ENCODE measurements at places on chromosomes 7 and 10. TPM values are rescaled to one million over a fixed set of nuclear protein-coding genes. Genes with fewer than 3 reads are reported as not detected.

GRCh38 chr7:137454246-137454724 is 110.8 kb upstream of the PTN start:
- DNase-seq: no peak

DNA sequence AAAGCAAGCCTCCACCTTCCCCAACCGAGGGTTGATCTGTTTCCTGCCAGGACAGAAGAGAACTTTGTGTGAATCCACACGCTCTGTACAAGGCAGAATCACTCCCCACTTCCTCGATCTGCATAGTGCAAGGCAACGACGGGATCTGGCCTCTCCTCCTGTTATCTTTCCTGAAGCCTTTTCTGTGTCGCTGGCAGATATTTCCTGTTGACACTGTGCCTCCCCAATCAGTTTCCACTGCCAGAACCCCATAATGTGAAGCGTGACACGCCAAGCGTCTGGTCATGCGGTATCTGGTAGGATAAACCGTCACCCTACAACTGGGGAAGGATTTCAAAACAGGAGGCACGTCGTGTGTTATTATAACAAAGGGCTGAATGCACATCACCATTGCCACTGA is 57.2 kb downstream of the FAM171A1 start:
- no peak for DNase-seq

DNA sequence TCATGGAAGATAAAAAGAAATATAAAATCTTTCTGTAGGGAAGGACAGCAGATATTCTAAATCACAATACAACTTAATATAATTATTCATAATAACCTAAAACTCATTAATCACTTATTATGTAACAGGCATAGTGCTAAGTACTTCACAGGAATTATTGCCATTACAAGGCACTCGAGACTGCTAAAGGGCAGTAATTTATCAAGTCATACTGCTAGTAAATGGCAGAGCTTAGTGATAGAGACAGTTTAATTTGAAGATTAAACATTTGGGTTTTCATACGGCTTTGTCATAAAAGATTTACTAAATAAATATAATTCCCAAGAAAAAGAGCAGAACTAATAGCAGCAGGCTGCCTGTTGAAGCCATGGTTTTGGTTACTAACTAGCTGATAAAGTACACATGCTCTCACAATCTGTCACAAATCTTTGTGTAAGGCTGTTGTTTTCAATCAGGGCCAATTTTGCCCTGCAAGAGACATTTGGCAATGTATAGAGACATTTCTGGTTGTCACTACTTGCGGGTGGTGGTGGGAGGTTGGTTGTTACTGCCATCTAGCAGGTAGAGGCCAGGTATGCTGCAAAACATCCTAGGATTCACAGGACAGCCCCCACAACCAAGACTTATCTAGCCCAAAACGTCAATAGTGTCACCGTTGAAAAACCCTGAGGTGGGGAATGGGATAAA is 233.3 kb upstream of the CACNA2D1 start:
- DNase-seq: no peak

The NUTM2A gene
- total RNA-seq: 2.4 TPM

The SLC26A3 gene
- 3,849 TPM for total RNA-seq

DNA sequence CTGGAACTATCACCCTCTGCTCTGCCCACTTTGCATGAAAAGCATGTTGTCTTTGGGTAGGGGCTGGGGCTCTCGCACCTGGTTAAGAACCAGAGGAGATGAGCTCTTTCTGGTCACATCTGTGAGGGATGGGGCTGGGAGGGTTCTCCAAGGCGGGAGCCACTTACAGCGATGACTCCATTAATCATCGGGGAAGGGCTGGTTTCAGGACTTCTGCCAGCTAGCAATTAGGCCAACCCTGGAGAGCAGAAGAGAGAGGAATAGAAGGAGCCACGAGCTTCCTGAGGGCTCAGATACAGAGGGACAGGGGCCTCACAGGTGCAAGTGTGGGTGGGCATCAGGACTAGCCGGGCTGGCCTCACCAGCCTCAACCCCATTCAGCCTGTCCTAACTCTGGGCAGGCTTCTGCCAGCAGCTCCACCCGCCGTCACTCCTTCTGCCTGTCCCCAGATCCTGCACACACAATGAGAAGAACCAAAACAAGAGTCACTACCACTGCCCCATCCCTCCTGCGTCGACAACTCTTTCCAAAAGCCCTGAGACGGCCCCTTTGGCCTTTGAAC is 8.4 kb downstream of the AQP1 start:
- no peak for DNase-seq

The GPR15LG gene
- total RNA-seq: 725 TPM

GRCh38 chr10:30979956-30980355 is 51.7 kb downstream of the ZNF438 start:
- no peak for DNase-seq

The CCZ1 gene
- 49.3 TPM for total RNA-seq
